ENCODE measurements at places on chromosomes 3 and 15.

DNA sequence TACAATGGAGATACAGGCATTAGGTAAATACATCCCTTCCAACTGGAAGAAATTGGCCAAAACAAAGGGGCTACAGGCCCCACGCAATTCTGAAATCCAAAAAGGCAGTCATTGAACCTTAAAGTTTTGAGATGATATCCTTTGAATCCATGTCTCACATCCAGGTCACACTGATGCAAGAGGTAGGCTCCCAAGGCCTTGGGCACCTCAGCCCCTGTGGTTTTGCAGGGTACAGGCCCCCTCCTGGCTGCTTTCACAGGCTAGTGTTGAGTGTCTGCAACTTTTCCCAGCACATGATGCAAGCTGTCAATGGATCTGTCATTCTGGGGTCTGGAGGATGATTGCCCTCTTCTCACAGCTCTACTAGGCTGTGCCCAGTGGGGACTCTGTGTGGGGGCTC, 766.7 kb downstream of the ZBBX start:
- no peak for DNase-seq

DNA sequence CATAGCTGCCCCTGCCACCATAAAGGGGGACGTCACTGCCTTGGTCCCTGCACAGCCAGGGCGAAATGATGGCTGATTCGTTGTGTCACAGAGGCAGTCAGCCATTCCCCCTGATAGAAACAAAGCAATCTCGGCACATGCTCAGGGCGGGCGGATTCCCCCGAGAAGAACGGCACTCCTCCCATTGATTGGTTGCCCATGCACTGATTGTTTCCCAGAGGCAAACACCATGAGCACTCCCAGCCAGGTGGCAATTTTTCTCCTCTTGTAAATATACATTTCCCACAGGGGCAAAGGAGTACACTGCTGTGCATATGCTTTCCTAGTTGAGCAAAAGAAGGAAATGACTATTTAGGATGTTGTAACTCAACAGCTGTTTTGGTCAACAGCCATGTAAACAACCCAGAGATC, 56.5 kb downstream of the KY start:
- DNase-seq: no peak

GRCh38 chr3:44067431-44067830, 174.3 kb upstream of the TOPAZ1 start:
- DNase-seq: no peak

DNA sequence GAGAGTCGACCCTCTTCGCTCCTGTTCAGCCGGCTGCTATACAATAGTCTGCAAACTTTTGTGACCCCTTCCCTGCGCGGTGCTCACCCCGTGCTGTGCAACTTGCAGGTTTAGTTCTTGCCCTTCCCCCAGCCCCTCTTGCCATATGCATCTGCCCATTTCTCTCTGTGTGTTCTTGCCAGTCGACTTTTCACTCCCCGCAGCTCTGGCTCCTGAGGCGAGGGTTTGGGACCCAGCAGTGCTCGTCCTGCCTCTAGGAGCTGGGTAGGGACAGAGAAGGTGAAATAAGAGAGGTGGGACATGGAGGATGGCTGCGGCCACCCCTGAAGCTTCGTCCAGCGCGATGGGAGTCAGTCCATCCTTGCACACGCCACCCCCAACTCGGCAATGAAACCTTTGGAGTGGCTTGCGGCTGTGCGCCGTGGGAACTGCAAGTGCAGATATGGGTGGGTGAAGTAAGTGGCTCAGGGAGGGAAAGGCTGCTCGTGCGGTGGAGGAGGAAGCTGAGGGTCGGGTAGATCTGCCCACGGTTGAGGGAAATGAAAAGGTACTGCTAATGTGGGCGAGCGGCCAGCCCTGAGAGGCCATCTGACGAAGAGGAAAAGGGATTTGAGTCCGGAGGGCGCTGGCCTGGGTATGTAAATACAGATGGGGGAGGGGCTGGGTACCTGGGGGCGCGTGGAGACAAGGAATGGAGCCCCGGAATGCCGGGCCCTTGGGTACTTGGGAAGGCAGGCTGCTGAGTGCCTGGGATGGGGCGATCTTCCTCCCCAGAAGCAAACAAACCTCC, 1.0 kb downstream of the LRRC3B start:
- no peak for DNase-seq

DNA sequence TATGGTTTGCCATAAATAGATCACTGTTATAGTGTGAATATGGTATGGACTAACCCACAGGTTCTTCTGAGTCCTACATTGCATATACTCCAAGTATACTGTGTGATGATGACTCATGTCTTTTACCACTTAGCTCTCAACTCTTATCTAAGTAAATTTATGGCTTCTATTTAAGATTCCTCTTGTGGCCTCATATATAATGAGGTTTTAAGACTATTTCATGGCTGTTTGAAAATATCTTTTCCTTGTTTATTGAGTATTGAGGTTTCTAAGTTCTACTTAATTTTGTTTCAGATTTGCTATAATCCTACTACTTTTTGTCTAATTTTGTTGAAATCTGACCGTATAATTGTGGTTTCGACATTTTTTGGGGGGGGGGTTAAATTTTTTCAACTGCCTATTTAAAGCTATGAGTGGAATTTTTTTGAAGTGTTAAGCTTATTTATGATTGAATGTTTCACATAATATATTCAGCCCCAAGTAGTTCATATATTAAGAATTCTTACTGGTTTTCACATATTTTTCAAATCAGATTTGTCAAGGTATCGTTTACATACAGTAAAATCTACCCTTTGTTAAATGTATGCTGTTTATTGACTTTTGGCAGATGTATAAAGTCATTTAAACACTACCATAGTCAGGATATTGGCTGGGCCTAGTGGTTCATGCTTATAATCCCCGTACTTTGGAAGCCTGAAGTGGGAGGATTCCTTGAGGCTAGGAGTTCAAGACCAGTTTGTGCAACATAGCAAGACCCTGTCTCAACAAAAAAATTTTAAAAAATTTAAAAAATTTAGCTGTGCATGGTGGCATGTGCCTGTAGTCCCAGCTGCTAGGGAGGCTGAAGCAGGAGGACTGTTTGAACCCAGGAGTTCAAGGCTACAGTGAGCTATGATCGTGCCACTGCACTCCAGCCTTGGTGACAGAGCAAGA, 11.7 kb downstream of the SLC25A36 start:
- no peak for DNase-seq

DNA sequence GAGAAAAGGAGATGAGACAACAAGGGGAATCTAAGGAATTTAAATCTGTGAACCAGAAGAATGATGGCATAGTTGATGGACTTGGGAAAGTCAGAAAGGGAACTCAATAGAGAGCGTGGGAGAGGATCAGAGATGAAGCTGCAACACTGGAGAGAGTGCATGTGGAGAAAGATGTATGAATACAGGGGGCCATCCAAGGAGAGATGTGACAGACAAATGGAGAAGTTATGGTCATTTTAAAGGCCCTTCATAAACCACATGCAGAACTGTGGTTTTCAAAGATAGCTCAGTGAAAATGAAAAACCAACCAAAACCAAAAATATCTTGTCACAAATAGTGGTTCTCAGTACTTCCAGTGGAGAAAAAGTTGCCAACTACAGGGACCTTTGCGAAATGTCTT, 265.2 kb downstream of the SUCLG2 start:
- DNase-seq: no peak

DNA sequence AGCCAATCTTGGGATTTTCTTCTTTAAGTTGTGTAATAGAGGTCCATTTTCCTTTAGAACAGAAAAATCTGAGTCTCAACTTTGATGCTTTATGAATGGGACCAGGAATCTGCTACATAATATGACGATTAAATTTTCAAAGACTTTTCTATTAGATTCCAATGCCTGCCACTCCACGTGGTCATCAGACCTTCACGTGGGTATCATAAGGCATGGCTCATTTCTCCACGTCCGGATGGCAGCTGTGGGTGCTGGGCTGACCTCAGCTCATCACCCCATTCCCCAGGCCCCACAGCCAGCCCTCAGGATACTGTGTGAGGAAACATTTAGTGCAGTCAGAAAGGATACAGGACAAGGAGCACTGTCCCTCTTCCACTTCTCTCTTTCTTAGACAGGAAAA, 159.7 kb downstream of the SEMA6D start:
- DNase-seq: no peak

DNA sequence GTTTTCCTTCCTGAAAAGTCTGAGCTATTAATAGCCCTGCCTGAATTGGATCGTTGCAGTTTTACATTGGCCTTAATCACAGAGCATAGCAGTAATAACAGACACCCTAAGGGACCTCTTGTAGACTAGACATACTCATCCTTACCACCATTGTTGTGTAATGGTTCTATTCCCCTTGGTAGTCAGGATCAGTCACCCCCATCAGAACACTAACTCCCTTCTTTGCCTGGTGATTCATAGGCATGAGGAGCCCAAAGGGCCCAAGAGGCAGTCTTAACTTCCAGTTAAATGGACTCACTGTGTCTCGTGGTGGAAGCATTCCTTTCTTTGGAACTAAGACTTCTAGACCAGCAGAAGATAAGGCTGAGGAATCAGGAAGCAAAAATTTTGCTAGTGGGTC, 20.2 kb downstream of the CGGBP1 start:
- no peak for DNase-seq

DNA sequence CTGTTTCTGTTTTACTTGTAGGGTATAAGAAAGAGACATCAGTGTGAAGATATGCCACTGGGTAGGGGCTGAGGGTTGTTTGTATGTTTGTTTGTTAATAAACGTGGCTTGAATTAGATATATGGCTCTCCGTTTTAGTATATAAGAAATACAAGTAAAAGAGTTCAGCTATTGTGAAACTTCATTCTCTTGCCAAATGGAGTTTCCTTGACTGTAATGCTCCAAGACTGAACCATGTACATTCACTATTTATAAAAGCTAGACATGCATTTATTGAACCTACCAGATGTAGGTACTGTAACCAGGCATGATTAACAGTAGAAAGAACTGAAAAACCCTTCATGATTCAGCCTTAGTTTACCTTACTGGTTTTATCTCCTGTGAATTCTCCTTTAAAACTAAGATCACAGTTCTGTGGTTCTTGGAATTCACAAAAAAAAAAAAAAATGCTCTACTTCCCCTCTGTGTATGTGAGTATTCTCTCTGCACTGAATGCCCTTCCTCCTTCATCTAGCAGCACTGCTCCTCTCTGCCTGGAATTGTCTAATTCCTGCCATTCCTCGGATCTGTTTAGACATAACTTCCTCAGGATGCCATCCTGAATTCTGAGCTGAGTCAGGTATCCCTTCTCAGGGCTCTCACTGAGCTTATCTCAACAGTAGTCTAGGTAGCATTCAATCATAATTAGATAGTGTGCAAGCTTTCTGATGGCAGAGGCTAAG, 504.4 kb downstream of the FHIT start:
- DNase-seq: no peak

DNA sequence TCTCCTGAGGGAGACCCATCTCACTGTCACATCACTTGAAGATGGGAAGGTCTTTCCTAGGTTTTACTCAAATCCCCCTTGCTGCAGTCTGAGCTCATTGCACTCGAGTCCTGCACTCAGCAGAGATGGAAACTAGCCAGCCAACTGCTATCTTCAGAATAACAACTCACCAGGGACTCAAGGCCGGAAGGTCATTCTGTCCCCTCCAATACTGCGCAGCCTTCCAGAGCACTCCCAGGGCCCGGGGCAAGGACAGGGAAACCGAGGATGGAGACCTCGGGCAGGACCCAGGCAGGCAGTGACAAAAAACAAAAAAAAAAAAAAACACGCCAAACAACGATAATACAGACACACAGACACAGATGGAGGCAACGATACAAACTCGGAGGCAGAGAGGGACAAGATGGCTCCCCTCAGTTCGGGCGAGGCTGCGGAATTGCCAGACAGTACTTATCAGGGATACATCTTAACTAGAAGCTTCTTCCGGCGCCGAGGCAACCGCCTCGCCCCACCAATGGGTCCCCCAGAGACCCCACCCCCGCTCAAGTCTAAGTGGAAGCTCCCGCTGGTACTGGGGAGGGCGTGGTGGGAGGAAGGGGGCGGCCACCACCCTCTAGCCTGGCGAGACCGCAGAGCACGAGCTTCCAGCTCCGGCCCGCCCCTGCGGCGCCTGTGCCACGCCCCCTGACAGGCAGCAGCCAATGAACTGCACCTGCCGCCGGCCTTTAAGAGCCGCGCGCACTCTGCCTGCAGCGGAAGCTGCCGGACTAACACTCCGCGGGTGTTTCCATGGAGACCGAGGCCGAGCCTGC, 7.0 kb upstream of the MAP1A start:
- peak; percentile 90 for DNase-seq

DNA sequence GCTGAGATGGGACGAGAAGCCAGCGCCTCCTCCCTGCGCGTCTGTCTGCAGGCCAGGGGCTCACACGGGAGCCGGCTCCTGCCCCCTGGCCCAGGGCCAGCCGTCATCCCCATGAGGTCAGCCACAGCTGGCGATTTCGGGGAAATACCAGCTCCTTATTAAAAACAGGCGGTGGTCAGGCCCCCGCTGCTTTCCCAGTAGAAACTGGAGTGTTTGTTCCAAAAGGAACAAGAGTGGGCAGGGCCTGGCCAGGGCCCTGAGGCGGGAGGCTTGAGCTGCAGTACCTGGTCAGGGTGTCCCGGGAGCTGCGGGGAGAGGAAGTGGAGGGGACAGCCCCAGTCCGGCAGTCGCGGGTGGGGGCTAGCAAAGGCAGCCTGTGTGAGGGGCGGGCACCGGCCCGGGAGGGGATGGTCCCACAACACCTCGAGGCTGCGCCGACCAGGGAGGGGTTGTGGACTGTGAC, 17.8 kb downstream of the MYL3 start:
- DNase-seq: peak; percentile 26

DNA sequence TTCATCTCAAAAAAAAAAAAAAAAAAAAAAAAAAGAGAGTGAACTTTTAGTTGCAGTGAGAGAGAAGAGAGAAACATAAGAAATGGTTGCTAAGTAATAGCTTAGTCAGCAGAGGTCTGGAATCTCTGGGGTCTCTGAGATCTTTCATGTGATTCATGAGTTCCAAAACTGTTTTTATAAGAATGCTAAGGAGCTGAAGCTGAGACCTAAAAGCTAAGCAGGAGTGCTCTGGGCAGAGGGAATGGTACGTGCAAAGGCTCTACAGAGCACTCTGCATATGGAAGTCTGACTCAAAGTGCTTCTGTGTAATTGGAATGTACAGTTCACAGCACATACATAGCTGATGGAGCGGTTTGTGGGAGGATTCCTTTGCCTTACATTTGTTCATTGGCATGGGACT, 66.3 kb upstream of the LRIG1 start:
- peak; percentile 46 for DNase-seq

DNA sequence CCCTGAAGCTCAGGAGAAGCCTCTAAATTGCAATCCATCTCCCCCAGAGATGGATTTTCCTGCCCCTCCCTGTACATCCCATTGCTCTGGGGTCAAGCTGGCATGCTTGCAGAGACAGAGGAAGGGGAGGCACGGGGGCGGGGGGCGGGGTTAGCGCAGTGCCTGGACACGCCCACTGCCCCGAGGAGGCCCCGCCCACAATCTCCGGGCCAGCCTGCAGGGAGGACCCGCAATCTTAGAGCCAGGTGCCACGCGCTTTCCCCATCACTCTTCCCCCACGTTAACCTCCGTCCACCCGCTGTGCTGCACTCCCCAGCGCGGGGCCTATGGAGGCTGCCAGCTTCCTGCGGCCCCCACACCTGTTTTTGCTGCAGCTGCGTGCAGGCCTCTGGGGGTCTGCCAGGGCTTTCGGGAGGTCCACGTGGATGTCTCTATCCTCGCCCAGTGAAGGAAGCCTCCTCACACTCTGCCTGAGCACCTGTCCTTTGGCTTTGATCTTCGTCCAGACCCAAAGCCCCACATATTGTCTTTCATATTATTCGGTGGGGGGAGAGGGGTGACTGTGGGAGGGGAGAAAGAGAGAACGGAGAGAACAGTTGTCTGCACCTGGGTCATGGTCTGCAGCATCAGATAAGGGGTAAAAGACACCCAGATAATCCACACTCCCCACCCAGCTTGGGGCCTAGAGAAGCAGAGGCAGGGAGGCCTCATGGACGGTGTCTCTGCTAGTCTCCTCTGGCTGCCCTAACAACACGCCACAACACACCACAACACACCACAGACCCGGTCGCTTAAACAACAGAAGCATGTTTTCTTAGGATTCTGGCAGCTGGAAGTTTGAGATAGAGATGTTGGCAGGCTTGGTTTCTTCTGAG, 118.0 kb upstream of the MEF2A start:
- no peak for DNase-seq
